NCI-H1092 treated with DMSO at 0.1 percent for 48 hours (cell line): ENCODE measurements at places on chromosomes 16 and 17.
A peak's percentile ranks its signal among the peaks of the same experiment; 100 is the strongest.

- DNase-seq = no peak
Observed at GRCh38 chr17:9987779-9988585, 82.9 kb upstream of the RCVRN start.

GRCh38 chr17:68710976-68711375, 109.8 kb upstream of the FAM20A start:
- DNase-seq = no peak

DNA sequence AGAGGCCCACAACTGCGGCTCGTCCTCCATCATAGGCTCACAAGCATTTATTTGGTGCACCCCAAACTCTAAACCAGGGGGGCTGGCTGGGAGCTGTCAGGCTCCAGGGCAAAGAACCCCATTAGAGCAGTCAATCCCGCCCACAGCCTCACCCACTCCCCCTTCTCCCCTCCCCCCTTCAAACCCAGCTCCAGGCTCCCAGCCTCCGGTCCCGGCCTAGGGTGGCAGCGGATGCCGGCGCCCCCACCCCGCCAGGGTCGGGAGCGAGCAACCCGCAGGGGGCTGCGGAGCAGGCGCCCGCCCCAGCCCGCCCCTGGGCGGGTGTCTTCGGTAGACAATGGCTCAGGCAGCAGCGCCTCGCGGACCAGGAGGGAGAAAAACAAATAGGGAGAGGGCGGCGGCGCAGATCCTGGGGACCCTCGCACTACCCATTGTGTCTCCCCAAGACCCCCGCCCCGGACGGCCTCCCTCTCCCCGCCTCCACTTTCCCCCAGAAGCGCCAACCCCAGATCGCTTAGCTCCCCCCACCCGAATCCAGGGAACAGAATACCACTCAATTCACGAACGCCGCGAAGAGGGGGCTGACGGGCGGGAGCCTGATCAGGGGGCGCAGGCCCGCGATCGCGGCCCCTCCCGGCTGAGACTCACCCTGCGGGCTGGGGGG, 572 bp downstream of the FAM171A2 start:
- peak; percentile 48 for DNase-seq

- DNase-seq = peak; percentile 38
Observed at GRCh38 chr16:24499193-24499814, 40.1 kb upstream of the RBBP6 start.

GRCh38 chr17:79822583-79823124, 16.6 kb downstream of the CBX4 start:
- DNase-seq = no peak

DNA sequence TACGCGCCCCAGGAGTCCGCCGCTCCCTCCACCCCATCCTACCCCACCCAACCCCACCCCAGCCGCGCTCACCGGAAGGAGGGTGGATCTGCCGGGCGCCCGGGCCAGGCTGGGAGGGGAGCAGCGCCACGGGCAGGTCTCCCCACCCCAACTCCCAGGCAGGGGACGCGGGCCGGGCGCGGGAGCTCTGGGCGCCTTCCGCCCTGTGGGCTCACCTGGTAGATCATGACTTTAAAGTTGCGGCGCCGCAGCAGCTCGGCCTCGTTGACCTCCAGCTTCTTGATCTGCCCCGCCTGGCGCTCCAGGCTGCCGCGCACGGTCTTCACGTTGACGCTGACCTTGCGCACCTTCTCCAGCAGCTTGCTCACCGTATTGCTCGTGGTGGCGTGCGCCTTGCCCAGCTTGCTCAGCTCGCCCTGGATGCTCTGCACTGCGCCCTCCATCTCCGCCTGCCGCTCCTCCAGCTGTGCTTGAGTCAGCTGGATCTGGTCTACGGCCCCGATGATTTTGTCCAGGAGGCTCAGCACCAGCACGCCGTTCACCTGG, 571 bp downstream of the CAVIN1 start:
- no peak for DNase-seq

GRCh38 chr16:70476272-70477020, 22.1 kb downstream of the FCSK start:
- DNase-seq = no peak

DNA sequence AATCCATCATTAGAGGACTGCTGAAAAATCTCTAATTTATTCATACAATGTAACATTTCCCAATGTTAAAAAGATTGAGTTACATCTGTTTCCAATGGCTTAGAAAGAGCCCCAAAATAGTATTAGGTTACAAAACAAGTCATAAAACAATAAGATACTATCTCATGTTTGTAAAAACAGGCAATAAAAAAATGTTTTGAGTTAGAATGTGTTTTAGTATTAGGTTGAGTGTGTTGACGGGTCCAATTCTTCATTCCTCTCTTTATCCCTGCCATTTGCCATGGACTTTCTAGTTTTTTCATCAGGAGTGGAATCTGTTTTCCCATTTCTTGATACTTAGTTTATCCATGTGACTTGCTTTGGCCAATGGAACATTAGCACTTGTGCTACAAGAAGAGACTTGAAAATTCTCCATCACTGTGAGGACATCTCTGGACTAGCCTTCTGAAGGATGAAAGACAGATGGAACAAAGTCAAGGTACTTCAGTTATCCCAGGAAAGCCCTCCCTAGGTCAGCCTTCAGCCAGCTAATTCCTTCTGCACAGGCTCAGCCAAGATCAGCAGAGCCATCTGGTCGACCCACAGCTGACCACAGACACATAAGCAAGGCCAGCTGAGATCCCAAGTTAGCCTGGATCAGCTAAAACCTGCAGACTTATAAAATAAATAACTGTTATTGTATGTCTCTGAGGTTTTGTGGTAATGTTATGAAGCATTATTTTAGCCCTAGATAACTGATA, 83.3 kb downstream of the HS3ST3A1 start:
- no peak for DNase-seq

GRCh38 chr16:2715966-2716885, 3.8 kb downstream of the PRSS27 start:
- DNase-seq = no peak

GRCh38 chr16:54177052-54177861, 109.3 kb downstream of the IRX3 start:
- DNase-seq = no peak

DNA sequence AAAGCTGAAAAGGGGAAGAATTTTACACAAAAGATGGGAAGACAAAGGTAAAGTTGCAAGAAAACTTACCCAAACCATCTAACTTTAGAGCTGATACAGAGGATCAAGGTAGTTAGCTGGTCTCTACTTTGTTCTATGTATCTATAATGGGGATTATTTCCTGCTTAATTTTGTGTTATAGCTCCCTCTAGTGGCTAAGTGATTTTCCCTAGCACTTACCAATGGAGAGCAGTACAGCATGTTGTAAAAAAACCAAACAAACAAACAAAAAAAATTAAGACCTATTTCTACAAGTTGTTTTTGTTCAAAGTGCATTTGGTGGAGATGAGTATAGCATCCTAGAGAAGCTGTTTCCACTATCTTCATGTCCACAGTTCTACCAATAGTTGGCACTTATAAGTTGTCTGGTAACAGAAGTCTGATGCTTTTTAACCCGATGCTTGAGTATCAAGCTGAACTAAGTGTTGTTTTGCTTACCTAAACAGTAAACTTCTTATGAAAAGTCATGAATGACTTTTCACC, 7.5 kb downstream of the SRSF1 start:
- peak; percentile 69 for DNase-seq

DNA sequence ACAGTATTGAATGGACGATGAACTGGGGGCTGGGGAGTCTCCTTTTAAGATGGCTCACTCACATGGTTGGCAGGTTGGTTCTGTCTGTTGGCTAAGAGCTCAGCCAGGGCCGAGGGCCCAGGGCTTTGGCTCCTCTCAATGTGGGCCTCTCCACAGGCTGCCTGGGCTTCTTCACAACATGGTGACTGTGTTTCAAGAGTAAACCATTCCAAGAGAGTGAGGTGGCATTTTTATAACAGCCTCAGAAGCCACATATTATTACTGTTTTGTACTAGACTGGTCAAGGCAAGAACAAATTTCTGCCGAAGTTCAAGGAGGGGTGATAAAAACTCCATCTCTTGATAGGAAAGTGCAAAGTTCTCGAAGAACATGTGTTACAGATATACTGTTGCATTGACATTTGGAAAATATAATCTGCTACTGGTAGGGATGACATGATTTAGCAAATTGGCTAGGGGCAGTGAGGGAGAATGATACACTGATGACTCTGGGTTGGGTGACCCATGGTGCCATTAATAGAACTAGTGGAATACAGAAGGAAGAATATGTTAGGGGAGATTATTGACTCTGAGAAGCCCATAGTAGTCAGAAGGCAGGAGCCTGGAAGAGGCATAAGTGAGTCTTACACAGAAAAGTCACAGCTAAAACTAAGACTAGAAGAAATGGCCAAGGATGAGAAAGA, 13.7 kb downstream of the KRABD2 start:
- no peak for DNase-seq

DNA sequence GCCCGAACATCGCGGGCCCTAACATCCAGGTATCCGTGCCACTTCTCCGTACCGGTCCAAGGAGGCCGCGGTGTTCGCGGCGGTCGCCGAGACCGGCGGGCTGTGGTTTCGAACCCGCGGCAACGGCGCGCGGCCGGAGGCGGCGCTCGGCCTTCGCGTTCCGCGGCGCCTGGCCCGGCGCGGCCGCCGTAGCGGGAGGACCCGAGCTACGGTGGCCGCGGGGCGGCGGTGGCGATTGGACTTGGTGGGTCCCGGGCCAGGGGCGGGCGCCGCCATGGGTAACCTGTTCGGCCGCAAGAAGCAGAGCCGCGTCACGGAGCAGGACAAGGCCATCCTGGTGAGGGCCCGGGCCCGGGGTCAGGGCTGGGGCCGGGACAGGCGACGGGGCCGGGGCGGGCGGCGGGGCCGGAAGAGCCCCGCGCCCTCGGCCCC, at the start of gene CHMP6:
Gene CHMP6 (plus strand): TSS at position 197 of the 432 bp plus-strand sequence. CDS start 78 bp downstream, at position 275.
- peak; percentile 58 for DNase-seq

- peak; percentile 13 for DNase-seq
Observed at GRCh38 chr17:78490156-78490555, 87.0 kb downstream of the DNAH17 start.

- no peak for DNase-seq
Observed at GRCh38 chr16:58638148-58639036, 8.8 kb upstream of the CNOT1 start.

DNA sequence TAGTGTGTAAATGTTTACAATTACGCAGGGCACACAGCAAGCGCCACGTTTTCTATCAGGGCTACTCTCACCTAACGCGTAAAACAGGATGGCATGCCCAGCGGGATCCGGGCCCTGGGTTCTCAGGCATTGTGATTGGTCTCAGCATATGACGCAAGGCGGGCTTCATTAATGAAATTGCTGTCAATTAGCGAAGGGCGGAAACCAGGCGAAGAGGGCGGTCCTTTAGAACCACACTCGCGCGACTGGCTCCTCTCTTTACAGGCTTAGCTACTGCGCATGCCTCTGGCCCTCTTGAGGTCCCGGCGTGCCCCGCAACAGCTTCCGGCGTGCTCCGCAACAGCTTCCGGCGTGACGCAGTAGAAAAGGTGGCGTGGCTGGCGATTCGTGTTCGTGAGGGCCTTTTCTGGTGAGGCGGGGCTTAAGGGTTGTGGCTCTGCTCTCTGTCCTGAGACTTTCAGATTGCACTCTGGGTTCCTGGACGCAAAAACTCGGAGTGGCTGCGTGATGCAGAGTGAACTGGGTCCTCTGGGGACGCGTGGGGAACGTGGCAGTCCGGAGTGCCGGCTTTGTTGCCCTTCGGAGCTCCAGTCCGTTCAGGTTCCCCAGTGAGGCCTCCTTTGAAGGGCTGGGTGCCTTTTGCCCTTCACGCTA, 9.2 kb downstream of the OR2C1 start:
- peak; percentile 66 for DNase-seq

GRCh38 chr16:10490141-10490540, 90.3 kb downstream of the EMP2 start:
- DNase-seq = no peak

GRCh38 chr17:75498726-75499213, 16.6 kb downstream of the CASKIN2 start:
- DNase-seq = no peak

DNA sequence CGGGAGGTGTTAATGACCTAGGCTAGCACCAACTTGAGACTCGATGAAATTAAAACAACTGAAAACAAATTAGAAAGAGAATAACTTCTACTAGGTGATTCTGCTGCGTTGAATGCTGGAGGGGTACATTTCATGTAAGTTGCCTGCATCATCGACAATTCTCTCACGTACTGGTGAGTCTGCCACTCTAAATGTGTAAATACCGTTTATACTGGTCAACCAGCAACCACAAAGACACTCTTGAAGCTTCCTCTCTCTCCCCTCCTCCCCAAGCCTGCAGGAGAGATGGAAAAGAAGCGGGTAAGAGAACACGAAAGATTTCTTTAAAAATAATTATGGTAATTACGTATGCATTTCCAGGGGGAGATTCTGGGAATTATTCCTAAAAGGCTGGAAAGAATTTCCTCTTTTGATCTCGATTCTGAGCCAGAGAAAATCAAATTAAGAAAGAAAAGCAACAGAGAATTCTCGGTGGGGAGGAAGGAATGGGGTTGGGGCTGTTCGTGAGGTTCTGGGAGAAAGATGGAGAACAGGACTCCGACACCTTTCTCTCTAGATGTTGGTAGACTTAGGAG, 68.6 kb upstream of the MRTFB start:
- no peak for DNase-seq

DNA sequence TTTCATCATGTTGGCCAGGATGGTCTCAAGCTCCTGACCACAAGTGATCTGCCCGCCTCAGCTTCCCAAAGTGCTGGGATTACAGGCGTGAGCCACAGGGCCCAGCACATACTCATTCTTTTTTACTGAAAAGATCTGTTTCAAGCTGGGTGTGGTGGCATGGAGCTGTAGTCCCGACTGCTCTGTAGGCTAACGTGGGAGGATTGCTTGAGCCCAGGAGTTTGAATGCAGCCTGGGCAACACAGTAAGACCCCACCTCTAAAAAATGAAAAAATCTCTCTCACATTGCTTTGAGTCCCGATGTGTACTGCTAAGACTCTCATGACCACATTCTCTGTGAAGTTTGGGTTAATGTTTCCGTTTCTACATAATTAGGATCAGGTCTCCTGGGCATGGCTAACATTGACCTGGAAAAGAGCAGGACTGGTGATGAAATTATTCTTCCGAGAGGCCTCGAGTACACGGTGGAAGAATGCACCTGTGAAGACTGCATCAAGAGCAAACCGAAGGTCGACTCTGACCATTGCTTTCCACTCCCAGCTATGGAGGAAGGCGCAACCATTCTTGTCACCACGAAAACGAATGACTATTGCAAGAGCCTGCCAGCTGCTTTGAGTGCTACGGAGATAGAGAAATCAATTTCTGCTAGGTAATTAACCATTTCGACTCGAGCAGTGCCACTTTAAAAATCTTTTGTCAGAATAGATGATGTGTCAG, 2.3 kb downstream of the TNFRSF17 start:
- DNase-seq = no peak

DNA sequence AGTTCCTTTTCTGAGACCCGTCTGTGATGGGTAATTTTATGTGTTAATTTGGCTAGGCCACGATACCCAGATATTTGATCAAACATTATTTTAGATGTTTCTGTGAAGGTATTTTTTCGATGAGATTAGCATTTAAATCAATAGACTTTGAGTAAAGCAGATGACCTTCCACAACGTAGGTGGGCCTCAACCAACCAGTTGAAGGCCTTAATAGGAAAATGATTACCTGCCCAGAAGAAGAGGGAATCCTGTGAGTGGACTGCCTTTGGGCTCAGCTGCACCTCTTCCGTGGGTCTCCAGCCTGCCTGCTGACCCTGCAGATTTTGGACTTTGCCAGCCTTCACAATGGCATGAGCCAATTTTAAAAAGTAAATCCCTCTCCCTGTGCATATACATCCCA, 61.6 kb upstream of the WSB1 start:
- DNase-seq = no peak
